ENCODE measurements at places on chromosomes 1 and 21.

- DNase-seq: no peak
These were observed 10.2 kb upstream of the FCRL5 start for GRCh38 chr1:157562515-157562914.

- DNase-seq: no peak
These were observed 54.6 kb upstream of the ECE1 start for GRCh38 chr1:21344750-21345443.

GRCh38 chr1:147089457-147089856 is 82.8 kb downstream of the PRKAB2 start:
- DNase-seq: no peak

DNA sequence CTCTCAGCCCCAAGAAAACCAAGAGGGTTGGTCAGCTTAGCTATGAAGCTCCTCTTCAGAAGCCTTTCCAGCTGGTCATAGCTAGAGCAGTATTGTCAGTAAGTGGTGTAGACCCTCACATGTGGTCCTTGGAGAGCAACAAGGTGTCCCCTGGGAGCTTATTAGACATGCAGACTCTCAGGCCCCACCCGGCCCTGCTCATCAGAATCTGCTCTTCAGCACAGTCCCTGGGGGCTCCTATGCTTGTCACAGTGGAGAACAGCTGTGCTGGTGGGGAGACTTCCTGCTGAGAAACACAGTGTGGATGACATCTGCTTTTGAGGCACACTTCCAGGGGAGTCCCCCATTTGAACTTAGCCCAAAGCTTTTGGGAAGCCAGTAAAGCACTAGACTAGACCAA is 21.9 kb upstream of the NEK2 start:
- DNase-seq: no peak

DNA sequence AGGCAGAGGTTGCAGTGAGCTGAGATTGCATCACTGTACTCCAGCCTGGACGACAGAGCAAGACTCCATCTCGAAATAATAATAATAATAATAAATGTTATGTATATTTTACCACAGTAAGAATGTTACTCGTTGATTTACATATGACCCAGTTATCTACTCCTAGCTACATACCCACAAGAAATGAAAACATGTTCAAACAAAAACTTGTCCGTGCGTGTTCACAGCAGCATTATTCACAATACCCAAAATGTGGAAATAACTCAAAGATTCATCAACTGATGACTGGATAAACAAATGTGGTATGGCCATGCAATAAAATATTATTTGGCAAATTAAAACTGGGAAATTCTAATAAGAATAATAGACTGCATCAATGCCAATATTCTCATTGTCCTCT is 31.7 kb upstream of the ENSA start:
- no peak for DNase-seq
